ENCODE measurements at places on chromosomes 16 and 17. TPM values are rescaled to one million over a fixed set of nuclear protein-coding genes. Genes with fewer than 3 reads are reported as not detected.

CTNS gene
- 27.7 TPM for total RNA-seq

SHCBP1 gene
- total RNA-seq = 28.9 TPM

CHD9NB gene
- total RNA-seq = 2.3 TPM

RCVRN gene
- not detected for total RNA-seq

MT1F gene
- 0.18 TPM for total RNA-seq

Data from fibroblast of the aortic adventitia (primary cell).